ENCODE measurements at places on chromosomes 7 and 10.

- no peak for DNase-seq
Observed at GRCh38 chr7:21028599-21028998, 241.9 kb upstream of the SP8 start.

GRCh38 chr7:72048420-72048819 is 363.7 kb downstream of the CALN1 start:
- no peak for DNase-seq

- DNase-seq = no peak
Observed at GRCh38 chr10:1289591-1289990, 233.4 kb downstream of the WDR37 start.

- no peak for DNase-seq
Observed at GRCh38 chr7:158244873-158245723, 342.5 kb downstream of the PTPRN2 start.

- no peak for DNase-seq
Observed at GRCh38 chr7:18222636-18223035, 195.0 kb upstream of the PRPS1L1 start.

GRCh38 chr7:6419310-6419773 is 28.4 kb downstream of the DAGLB start:
- no peak for DNase-seq

DNA sequence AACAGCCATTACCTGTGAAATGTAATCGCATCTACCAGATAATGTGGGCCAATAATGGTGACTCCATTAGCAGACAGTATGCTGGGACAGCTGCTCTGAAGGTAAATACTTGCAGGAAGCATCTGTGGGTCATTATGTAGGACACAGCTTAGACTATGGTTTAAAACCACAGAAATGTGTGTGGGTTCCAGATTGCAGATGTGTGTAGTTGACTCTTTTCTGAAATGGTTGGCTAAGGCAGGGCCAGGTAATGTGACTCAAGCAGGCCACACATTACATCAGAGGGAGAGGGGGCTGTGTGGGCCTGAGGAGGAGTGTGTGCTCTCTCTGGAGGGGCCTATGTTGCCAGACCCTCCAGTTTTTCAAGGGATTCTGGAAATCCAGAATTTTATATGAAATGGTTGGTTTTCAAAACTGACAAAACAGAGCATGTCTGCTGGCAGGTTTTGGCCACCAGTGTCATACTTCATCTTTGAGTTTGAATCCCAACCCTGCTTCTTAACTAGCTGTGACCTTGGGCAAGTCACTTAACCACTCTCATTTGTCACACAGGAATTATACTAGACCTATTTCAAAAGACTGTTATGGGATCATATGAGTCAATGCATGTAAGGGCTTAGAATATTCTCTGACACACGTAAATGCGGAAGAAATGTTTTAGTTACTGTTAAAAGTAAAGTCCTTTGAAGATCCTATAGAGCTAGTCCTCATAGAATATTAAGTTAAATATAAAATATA is 64.5 kb downstream of the MCMBP start:
- no peak for DNase-seq

DNA sequence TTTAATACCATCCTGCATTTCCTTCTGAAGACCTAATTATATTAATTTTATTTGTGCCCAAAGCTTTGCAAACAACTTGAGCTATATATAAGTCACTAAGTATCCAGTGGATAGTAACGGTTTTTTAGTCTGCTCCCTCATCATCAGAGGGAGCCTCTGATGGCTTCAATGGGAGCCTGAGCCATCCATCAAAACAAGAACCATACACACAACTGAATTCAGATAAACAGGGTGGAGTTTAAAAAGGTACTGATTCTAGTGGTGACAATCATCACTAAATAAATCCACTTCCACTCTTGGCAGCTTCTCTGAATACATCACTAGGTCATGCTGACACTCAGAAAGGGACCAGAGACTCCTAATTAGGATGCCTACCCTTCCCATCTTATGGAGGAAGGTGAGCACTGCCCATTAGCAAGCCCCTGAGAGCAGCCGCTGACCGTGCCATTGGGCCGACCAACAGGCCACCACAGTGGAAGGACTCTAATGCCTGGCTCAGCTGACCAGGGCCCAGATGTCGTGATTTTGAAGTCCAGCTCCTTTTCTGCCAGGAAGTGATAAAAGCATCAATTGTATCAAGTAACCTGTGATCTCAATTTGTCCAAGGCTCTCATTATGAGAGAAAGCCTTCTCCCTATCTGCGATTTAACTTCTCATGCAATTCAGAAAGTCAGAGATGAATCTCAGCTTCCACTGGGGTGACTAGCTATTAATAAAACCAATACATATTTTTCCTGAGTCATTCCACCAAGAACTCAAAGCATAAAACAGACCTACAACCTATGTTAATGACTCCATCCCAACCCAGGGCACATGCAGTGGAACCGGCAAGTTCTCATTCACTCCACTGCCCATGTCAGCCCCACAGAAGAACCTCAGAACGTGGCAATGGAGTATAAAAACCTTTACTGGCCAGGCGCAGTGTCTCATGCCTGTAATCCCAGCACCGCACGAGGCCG is 13.1 kb downstream of the VOPP1 start:
- DNase-seq = no peak
